OCI-M1 (cell line): ENCODE measurements at places on chromosomes 5 and 9.

DNA sequence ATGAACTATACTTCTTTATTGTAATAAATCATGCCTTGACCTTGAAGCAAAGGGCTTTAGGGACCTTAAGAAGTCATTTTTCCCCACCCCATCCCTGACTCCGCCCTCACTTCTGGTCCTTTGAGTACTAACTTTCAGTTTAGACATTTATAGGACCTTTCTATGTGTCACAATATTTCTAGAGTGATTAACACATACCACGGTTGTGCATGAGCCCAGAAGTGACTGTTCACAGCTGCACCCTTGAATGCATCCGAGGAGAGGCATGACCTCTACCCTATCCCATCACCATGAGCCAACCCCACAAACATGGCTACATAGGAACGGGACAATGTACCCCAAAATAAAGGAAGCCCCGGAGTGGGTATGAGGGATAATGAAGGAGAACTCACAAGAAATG is 160.3 kb downstream of the HSD17B3 start:
- no peak for DNase-seq

GRCh38 chr5:91269198-91269597 is 113.9 kb downstream of the ARRDC3 start:
- no peak for DNase-seq

GRCh38 chr5:143923634-143924266 is 111.8 kb downstream of the HMHB1 start:
- DNase-seq = peak; percentile 17

- peak; percentile 9 for DNase-seq
These were observed 135.4 kb upstream of the DMRT1 start for GRCh38 chr9:706073-706472.

DNA sequence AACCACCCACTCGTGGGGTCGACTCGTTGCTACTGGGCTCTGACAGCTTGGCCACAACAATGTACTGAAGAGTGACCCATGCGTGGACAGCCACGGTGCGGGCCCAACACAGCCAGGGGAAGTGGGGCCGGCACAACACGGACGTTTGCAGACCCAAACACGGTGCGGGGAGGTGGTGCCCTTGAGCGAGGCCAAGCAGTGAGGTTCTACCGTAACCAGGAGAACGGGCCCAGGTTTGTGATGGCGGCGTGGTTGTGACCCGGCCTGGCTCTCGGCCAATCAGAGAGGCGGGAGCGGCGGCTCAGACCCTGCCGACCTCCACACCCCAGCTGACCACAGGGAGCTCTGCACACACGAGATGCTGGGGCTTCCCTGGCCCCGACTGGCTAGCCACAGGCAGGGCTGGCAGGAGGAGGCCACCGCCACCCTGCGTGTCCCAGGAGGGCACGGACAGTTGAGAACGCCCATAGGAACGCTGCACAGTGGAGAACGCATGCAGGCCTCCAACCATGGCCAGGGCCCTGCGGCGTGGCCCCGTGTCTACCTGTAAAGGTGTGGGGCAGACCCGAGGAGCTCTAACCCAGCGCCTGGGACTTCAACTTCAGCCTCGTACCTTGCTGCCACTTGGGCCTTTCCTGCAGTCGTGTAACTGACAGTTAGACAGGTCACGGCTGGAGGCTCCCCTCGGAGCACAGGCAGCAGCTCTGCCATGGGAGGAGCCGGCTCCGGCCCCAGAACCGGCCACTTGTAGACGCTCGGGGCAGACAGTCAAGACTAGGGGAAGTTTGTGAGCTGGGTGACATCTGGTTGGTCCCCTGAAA is 13.7 kb downstream of the BRD3 start:
- no peak for DNase-seq

DNA sequence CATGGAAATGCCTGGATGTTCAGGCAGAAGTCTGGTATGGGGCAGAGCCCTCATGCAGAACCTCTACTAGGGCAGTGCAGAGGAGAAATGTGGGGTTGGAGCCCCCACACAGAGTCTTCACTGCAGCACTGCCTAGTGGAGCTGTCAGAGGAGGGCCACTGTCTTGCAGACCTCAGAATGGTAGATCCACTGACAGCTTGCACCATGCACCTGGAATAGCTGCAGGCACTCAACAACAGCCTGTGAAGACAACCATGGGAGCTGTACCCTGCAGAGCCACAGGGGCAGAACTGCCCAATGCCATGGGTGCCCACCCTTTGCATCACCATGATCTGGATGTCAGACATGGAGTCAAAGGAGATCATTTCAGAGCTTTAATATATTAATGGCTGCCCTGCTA is 36.9 kb downstream of the TRIP13 start:
- no peak for DNase-seq

DNA sequence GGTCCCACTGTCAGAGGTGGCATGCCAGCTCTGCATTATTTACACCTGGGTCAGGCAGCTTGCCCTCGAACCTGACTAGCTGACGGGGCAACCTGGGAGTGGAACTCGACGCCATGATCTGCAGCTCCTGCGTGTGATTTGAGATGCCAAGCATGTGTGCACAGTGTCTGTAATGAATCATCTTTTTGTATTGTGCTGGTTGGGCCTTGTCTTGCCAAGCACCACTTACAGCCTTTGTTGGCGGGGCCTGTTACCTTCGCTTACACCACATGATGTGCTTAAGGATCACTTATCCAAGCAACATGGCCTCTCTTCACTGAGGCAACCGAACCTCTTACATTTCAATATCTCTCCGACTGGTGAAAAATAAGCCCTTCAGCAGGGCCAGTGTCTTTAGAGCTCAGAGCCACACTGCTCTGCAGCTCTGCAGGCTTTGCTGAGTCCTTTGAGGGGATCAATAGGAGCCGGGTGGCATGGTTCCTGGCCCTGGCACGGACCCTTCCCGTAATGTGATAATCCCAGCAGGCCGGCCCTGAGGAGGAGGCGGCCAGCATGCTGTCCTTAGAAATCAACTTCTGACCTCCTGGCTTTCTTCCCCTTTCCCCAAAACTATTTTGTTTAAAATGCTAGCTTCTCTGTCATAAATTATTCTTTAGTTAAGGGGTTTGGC is 297.7 kb upstream of the CD180 start:
- DNase-seq = no peak

DNA sequence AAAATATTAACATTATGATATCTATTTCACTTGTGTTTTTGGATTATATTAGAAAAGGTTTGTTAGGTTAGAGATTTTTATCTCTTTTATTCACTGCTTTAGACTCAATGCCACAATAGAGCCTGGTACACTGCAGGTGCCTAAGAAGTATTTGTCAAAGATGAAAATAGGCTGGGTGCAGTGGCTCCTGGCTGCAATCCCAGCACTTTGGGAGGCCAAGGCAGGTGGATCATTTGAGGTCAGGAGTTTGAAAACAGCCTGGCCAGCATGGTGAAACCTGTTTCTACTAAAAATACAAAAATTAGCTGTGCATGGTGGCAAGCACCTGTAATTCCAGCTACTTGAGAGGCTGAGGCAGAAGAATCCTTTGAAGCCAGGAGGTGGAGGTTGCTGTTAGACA is 64.3 kb downstream of the C9 start:
- DNase-seq = no peak

DNA sequence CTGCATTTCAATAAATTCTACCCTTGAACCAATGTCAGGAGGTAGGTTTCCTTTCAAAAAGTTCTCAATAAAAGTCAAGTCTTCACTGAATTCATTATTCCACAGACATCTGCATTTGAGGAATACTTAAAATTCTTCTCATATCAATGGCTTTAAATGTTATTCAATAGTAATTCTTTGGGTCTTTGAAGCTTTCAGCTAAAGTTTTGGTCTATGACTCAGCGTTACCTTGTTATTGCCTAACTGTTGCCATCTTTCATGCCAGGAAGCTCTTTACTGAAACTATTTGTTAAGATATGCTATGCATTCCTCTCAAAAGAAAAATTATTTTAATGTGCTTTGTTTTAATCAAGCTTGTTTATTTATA is 170.5 kb downstream of the NNT start:
- peak; percentile 73 for DNase-seq

DNA sequence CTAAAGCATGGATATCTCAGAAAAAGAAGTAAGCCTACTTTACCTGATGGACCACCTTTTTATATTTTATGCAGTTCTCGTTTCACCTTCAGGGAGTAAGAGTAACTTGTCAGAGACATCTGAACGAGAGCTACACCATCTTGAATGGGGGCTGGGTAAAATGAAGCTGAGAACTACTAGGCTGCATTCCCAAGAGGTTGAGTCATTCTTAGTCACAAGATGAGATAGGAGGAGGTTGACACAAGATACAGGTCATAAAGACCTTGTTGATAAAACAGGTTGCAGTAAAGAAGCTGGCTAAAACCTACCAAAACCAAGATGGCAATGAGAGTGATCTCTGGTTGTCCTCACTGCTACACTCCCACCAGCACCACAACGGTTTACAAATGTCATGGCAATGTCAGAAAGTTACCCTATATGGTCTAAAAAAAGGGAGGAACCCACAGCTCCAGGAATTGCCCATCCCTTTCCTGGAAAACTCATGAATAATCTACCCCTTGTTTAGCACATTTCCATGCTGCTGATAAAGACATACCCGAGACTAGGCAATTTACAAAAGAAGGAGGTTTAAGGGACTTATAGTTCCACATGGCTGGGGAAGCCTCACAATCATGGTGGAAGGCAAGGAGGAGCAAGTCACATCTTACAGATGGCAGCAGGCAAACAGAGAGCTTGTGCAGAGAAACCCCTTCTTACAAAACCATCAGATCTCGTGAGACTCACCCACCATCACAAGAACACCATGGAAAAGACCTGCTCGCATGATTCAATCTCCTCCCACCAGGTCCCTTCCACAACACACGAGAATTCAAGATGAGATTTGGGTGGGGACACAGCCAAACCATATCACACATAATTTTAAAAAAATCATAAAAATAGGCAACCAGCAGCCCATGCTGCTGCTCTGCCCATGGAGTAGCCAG is 62.5 kb downstream of the GIN1 start:
- DNase-seq = peak; percentile 90

GRCh38 chr9:69386651-69387050 is 61.6 kb downstream of the ENTREP1 start:
- no peak for DNase-seq

DNA sequence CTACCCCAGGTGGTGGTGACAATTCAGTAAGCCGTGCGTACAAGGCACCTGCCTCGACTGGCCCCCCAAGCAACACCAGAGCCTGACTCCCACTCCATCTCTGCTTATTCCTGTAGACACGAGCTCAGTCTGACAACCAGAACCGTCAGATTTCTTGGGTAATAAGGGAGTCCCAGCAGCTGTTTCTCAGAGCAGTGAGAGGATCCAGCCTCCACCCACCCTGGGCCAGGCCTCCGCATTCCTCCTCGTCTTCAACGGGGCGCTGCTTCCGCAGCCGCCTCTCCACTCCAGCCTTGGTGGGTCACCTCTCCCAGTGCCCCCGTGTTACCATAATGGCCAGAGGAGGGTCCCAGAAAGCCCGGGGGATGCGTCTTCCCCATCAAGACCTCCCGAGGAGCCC is 27.7 kb upstream of the GFPT2 start:
- DNase-seq = no peak

DNA sequence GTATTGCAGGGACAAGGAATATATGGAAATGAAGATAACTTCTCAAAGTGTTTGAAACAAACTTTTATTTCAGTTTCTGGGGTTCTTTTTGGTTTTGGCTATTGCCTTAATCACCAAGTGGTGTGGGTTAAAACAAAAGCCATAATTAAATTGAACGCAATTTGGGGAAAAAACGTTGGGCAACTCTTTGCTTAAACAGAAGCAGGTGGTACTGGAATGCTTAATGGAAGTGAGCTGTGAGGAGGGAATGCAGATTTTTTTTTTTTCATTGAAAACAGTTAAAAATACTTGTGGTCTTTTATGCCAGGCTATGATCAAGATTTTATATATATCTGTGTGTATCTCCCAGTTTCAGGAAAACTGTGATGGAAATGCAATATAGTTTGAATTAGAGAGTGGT is 195.7 kb upstream of the TUT7 start:
- no peak for DNase-seq

- no peak for DNase-seq
These were observed 81.7 kb downstream of the ADAMTS2 start for GRCh38 chr5:179263391-179264052.

GRCh38 chr9:86187121-86187520 is 72.3 kb downstream of the C9orf153 start:
- no peak for DNase-seq

DNA sequence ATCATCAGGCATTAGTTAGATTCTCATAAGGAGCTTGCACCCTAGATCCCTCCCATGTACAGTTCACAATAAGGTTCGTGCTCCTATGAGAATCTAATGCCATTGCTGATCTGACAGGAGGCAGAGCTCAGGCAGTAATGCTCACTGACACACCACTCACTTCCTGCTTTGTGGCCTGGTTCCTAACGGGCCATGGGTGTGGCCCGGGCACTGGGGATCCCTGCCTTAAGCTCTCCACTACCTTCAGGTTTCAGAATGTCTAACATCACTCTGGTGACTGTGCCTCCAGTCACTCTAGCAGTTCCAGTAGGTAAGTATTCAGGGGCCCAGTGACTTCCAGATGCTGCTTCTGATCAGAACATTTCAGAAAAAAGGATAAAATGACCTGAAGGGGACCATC is 152.4 kb downstream of the LRRC70 start:
- DNase-seq = peak; percentile 40

DNA sequence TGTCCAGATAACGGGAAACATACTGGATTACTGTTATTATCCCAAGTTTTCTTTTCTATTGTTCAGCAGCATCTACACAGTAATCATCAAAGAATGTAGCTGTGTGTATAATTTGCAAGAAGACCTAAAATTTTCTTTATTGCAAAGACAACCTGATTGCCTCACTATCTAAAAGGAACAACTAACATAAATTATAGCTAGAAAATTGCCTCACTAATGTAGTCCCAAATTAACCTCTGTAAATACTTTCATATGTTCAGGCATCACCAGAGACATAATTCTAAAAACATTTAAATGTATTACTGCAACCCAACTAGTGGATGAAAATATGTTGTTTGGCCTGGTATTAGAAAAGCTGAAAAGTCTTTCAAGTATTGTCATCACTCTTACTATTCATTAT is 275.4 kb downstream of the CDH12 start:
- DNase-seq = no peak

- DNase-seq = no peak
These were observed 9.7 kb upstream of the LRRC70 start for GRCh38 chr5:62568800-62569432.

DNA sequence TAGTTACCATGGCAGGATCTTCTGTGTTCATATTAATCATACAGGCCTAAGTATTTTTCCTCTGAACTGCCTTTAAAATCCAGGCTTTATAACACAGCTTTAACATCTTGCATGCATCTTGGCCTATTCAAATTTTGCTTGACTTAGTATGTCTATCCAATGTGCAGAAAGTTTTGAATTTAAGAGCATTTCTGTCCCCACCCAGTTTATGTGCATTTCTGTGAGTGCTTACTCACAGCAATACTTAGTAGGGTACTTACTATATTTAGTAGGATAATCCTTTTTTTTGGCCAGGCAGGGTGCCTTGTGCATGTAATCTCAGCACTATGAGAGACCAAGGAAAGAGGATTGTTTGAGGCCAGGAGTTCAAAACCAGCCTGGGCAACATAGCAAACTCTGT is 18.0 kb downstream of the UHRF2 start:
- no peak for DNase-seq

GRCh38 chr5:43315263-43315662 is 2.1 kb upstream of the HMGCS1 start:
- no peak for DNase-seq

GRCh38 chr9:7656636-7657035 is 142.9 kb downstream of the DMAC1 start:
- no peak for DNase-seq
